Tibial nerve (tissue), 4 donors: ENCODE measurements at places on chromosomes 16 and 17. TPM values are rescaled to one million over a fixed set of nuclear protein-coding genes. Genes with fewer than 3 reads are reported as not detected.

Gene EVI2A
- total RNA-seq: 4.8 TPM

Gene KRT13
- 0.42 TPM for total RNA-seq

Gene ENPP7
- not detected for total RNA-seq

Gene ZNF597
- 2.7 TPM for total RNA-seq

Gene ZG16
- total RNA-seq: not detected
